ENCODE measurements at places on chromosomes 1 and 21. TPM values are rescaled to one million over a fixed set of nuclear protein-coding genes. Genes with fewer than 3 reads are reported as not detected.

The TMPRSS15 gene
- total RNA-seq: not detected

The CFAP45 gene
- 0.72 TPM for total RNA-seq

DNA sequence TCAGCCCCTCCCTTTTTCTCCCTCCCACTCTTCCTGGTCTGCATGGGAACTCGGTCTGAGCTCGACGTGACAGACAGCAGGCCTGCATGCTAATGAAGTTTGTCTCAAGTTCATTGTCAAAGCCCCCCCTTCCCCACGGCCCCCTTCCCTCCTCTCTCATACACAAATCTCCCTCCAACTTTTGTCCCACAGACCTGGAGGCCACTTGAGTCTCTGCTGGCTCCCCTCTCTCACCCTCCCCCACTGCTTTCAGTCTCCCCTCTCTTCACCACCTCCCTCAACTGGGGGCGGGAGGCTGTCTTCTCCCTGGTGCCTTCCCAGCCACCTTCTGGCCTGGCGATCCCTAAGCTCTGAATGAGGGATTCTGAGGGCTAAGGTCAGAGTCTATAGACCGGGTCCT is 61.3 kb downstream of the RHBG start:
- DNase-seq: no peak

- no peak for DNase-seq
Measured at GRCh38 chr1:213332491-213332890, 281.4 kb downstream of the RPS6KC1 start.

DNA sequence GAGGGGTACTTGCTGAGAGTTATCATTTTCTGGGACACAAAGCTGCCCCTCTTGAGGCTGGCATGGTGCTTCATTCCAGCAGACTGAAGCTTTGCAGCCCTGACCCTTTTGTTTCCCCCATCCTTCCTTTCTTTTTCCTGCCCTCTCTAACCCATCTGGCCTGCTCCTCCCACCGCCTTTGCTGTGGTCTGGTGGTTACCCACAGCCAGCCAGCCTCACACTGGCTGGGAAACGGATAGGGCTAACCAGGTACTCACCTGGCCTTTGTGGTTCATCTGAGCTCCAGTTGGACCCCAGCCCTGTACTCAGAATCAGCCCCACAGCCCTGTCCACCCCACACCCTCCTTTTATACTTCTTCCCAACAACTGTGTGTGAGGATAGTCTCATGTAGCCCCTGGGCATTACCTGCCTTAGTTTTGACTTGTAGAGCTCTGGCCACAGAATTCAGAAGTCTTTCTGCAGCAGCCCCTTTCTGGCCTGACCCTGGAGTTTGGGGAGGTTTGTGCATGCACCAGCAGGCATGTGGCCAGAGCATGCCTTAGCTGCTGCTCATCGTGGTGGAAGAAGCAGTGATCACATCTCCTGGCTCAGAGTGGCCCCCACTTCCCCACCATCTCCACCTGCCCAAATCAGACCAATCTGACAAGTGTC is 138.0 kb downstream of the TRABD2B start:
- no peak for DNase-seq

DNA sequence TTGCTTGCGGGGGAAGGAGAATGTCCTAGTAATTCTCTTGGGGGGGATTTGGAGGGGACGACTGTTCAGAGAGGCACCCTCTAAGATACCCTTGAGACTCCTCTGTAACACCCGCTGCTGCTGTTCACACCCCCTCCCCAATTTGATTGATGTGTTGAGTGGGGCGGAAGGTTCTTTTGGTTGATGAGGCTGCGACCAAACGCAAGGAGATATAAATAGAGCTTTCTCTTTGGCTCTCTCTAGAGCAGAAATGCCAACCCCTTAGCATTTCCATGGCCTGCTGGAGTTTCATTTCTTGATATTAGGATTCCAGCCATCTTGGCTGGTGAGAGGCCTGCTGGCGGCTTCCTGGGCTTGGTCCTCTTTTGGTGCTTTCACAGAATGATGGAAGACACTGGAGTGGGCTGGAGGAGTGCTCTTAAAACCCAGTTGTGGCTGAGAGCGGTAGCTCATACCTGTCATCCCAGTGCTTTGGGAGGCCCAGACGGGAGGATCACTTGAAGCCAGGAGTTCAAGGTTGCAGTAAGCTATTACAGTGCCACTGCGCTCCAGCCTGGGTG is 2.0 kb downstream of the PIK3CD start:
- DNase-seq: no peak

Measured in IMR-90 (cell line).